Lung (tissue), 17 donors: ENCODE measurements at places on chromosomes 4 and X.

DNA sequence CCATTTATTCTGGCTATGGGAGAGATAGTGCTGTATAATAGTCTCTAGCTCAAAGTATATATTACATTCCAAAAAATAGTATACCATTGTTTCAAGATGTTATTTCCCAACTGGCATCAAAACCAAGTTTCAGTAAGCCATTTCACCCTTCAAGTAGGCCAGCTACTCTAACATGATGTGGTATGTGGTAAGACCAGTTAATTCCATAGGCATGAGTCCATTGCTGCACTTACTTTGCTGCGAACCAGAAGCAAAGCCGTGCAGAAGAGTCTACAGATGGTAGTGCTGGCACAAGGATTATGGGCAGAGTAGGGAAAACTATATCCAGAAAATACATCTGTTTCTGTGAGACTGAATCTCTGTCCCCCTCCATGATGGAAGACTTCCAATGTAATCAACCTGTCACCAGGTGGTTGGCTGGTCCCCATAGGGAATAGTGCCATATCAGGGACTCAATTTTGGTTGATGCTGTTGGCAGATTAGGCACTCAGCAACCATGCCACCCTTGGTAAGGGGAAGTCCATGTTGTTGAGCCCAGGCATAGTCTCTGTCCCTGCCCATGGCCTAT lies 49.8 kb upstream of the HSD17B10 start:
- no peak for DNase-seq

DNA sequence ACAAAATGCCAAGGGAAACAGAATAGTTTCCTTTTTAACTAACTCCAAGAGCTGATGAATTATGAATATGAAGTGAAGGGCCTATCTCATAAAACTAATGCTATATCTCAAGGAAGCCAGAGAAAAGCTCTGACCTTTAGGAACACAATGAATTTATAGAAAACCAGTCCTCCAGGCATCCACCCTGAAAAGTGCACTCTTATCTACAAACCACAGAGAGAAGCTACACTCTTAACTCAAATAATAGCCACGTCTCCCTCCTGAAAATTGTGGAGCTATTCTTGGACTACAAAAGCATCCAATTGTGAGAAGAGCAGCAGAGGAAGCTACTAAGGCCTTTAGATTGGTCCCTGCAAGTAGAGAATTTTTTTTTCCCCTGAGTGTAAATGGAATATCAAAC lies 253.9 kb downstream of the IL15 start:
- no peak for DNase-seq

DNA sequence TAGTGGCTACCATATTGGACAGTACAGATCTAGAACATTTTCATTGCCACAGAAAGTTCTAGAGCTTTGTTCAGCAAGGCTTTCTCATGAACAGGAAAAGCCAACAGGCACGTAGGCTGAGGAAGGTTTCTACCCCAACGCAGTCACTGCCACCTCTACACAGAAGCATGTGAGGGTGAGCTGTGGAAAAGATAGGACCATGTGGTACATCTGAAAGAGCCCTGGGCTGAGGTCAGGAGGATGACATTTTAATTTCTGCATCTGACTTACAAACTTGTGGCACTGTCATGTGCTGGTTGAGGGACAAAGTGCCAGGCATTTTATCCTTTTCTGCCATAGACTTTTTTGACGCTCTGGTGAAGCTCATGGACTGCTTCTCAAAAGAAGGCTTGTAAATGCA lies 454.2 kb downstream of the BCOR start:
- DNase-seq, result no peak

DNA sequence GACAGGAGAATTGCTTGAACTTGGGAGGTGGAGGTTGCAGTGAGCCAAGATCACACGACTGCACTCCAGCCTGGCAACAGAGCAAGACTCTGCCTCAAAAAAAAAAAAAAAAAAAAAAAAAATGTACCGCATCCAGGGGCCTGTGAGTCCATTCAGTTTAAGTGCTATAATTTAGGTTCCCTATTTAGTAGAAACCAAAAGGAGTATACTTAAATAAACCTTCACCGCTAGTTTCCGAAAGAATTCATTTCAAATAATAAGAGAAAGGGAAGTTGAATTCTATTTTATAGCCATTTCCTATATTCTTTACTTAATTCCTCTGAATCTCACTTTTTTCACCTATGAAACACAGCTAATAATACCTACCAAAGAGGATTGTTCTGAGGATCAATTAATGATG lies 20.8 kb upstream of the LRBA start:
- no peak for DNase-seq
